GM23248 (cell line): ENCODE measurements at places on chromosomes 6 and 20.
A peak's percentile ranks its signal among the peaks of the same experiment; 100 is the strongest.

- peak; percentile 77 for DNase-seq
Measured at GRCh38 chr6:106444777-106445507, 84.4 kb downstream of the CRYBG1 start.

DNA sequence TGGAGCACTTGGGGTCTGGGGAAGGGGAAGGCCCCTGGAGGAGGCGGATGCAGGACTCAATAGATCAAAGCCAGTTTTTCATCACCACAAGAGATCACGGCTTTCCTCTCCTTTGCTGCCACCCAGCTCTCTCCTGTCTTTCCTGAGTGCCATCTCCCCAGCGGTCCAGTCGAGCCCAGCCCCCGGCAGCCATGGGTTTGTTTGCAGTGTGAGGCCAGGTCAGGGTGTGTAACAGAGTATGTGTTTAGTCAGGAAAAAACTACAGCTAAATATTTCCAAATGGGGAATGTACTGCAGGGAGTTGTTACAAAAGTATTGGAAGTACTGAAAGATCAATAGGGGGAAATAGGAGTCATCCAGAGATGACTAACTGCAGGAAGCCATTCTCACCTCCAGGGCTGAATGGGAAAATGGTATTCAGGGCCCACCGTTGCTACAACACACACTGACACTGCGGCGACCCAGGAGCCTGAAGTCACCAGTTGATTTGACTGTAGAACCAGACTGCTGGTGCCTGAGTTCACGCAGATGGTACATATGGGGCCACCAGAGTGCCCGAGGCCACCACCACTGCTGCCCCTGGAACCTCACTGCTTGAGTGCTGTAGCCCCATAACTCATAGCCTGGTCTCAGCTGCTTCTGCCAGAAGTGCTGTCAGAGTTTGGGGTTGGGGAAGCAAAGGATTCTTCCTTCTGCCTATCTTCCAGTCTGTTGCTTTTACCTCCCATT, 23.6 kb upstream of the FANCE start:
- peak; percentile 19 for DNase-seq

GRCh38 chr6:126614642-126615504, 275.0 kb downstream of the CENPW start:
- no peak for DNase-seq

GRCh38 chr6:5809450-5809849, 197.3 kb downstream of the NRN1 start:
- DNase-seq, result no peak

DNA sequence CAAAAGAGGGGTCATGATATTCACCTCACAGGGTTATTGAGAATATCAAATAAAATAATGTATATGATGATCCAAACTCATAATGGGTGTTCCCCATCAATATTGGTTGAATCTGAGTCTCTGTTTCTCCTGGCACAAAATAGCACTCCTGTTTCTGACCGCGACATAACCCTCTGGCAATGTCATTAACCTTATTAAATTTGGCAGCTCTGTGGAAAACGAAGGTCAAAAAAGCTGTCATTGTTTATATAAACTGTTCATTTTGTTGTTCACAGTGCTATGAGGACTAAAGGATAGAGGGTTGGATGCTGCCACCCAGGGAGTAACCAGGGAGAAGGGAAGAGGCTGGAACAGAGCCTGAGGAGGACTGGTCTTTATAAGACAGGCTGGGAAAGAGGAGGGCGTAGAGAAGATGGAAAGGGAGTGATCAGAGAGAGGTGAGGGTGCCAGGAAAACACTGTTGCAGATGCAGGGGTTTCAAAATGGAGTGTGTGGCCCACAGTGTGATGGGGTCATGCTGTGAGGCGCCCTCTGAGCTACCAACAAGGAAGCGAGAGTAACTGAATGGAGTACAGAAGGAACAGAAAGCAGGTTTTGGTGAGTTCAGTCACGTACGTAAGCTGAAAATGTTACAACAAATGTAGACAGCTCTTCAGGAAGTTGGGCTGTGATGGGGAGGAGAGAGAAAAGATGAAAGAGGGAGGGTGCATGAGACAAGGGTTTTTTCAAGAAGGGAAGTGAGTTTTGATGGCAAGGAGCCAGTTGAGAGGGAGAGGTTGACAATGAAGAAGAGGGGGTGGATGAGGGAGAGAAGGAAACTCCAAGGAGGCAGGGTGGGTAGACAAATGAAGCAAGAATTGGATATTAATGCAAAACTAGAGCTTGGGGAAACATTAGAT, 251.6 kb upstream of the TAB2 start:
- no peak for DNase-seq

- no peak for DNase-seq
Measured at GRCh38 chr6:137666202-137666774, 172.1 kb upstream of the OLIG3 start.

GRCh38 chr6:122758927-122759334, 20.6 kb upstream of the FABP7 start:
- no peak for DNase-seq

DNA sequence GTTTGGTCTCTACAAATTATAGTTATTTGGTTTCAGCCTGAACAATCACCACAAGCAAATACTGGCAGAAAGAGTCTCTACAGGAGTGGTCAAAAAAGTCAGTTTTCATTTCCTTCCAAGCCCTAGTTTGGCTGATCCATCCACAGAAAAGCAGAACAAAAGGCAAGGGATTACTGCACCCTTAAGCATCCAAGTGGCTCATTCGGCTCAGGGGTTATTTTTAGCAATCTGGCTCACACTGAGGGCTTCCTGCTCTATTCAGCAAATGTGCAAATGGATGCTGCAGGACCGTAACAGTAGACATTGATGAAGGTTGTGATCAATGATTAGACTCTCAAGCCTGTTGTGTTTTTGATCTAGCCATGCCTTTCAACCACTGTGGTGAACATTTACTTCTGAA, 62.2 kb upstream of the FABP7 start:
- peak; percentile 48 for DNase-seq

GRCh38 chr20:23079016-23079351, 7.1 kb downstream of the CD93 start:
- DNase-seq, result no peak

GRCh38 chr20:22626496-22626895, 42.1 kb upstream of the FOXA2 start:
- DNase-seq, result no peak

GRCh38 chr6:7629321-7629720, 39.3 kb downstream of the SNRNP48 start:
- DNase-seq, result peak; percentile 83

DNA sequence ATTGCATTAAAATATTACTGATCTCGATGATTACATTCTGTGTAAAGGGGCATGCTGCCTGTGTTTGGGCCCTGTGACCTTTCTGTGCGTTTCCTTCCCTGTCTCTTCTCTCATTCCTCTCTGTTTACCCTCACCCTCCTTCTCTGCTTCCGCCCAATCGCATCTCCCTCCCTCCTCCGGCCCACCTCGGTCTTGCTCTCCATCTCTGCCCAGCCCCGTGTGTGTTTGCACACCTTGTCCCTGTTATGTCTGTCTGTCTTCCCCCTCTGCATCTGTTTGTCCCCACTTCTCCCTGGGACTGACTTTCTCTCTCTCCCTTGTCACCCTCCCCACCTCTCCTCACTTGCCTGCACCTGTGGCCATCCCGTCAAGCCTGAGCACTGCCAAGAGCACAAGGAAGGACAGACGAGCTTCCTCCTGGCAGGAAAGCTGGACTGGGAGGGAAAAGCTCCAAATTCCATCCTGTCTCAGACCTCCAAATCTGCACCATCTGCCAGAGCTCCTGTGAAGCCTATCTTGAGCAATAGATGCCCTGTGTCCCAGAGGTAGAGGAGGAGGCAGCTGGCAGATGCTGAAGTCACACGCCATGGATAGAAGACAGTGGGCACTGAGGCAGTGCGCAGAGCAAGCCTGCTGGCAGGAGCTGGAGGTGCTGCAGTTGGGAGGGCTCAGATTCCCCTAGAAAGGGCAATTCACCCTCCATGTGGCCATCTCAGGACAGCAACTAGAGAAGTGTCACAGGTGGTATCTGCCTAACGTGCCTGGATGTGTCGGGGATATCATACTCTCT, 172.3 kb downstream of the PTPRT start:
- DNase-seq, result no peak

GRCh38 chr6:81456416-81456815, 296.1 kb downstream of the TENT5A start:
- DNase-seq, result no peak

DNA sequence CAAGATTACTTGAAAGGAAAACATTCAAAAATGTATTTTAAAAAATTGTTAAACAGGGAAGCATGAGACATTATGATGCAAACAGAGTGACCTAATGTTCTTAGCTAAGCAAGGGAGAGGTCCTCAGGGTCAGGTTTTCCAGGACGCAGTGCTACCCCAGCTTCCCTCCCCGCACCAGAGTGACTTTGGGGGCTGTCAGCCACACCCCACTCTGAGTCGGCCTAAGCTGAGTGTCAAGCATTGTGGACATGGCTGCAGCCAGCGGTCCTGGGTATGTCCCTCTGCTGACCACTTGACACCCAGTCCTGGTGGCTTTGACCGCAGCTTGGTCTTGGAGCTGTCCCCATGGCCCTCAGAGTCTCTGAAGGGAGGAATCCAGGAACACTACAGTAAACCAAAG, 54.9 kb upstream of the CD93 start:
- DNase-seq, result no peak

GRCh38 chr6:44742201-44742600, 354.7 kb downstream of the CDC5L start:
- no peak for DNase-seq

DNA sequence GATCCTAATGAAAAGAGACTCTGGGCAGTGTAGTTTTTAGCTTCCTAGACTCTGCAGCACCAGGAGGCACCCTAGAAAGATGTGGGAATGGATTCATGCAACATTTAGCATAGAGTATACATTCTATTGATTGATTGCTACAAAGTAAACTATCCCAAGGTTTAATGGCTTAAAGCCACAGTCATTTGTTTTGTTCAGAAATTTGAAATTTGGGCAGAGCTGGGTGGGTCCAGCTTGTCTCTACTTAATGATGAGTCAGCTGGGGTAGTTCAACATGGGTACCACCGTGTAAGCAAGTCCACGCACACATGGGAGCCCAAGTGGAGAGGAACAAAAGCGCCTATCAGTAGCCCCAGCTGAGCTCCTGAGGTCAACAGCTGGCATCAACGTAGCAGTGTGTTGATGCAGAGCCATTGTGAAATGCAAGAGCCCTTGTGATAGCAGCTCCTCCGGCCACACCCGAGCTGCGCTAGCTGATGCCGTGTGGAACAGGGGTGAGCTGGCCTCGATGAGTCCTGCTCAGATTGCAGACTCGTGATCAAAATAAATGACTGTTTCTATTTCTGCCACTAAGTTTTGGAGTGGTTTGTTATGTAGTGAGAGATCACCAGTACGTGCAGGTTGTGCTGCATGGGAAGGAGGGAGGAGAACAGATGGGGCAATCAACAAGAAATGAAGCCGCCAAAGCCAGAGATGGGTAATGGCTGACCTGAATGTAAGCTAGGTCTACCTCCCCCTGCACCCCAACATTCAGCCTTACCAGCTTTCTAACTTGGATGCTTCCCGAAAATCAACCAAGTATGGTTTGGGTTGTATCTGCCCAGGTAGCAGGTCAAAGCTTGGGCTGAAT, 45.7 kb upstream of the TRAF3IP2 start:
- DNase-seq, result no peak

DNA sequence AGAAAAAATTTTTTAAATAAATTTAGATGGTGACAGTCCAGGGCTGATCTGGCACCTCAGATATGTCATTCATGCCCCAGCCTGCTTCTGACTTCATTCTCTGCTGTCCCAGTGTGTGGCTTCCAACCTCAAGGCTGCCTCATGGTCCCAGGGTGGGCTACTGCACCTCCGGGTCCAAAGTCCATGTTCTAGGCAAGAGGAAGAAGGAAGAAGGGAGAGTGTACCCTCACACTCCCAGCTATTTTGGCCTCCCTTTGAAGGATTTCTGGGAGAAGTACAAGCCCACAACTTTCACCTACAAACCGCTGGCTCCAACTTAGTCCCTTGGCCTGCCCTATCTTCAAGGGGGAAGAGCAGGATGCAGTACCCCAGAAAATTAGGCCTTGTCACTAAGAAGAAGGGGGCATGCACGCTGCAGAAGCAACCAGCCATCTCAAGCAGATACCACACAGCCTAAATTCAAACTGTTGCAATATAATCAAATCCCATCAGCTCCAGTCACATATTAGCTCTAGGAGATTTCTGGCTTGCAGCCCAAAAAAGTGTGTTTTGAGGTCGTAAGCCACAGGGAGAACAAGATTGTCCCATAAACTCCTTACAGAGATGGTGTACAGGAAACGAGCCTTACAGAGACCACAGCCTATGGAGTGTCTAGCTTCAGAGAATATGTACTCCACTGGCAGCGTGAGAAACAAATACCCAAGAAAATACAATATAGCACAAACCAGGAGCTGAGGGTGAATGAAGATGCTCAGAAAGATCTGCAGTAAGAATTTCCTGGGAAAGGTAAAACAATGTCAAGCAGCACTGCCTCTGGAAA, 906 bp upstream of the BTN3A2 start:
- peak; percentile 53 for DNase-seq
